ENCODE measurements at places on chromosomes 2 and 18. TPM values are rescaled to one million over a fixed set of nuclear protein-coding genes. Genes with fewer than 3 reads are reported as not detected.

LTBP1 gene
- total RNA-seq = 75.9 TPM

FBXO11 gene
- 79.2 TPM for total RNA-seq

FNDC4 gene
- 6.8 TPM for total RNA-seq

RGPD6 gene
- 39.6 TPM for total RNA-seq

CCDC74B gene
- total RNA-seq = 10.6 TPM

CPO gene
- total RNA-seq = not detected

LOXHD1 gene
- 2.2 TPM for total RNA-seq

SNRNP27 gene
- total RNA-seq = 30.4 TPM

HMSD gene
- 0.18 TPM for total RNA-seq

ANKRD23 gene
- 12.5 TPM for total RNA-seq

NMS gene
- total RNA-seq = not detected

RAB6C gene
- 0.23 TPM for total RNA-seq

ITSN2 gene
- 35.0 TPM for total RNA-seq
